Fibroblast of skin of right biceps (primary cell): ENCODE measurements at places on chromosomes 11 and 22.
A peak's percentile ranks its signal among the peaks of the same experiment; 100 is the strongest.

GRCh38 chr11:115488945-115489344 lies 15.3 kb downstream of the CADM1 start:
- DNase-seq: peak; percentile 93

DNA sequence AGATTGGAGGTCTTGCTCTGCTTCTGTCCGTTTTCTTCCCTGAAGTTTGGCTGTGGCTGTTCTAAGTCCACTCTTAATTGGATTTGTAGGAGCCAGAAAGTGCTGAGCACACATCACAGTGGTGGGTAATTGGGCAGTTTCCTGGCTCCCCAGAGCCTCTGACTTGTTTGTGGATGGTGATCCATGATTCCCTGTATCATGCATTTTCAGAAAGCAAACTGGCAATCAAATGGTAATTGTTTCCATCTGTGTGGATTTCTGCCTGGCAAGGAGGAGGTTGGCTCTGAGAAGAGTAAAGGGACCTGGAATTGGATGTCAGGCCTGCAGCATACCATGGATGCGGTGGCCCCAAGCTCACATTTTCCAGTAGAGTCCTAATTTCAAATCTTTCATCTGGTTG lies 49.5 kb downstream of the PPFIBP2 start:
- DNase-seq: no peak

GRCh38 chr11:13984616-13985450 lies 22.3 kb downstream of the SPON1 start:
- peak; percentile 57 for DNase-seq

GRCh38 chr11:16758382-16759024 lies 20.1 kb downstream of the C11orf58 start:
- no peak for DNase-seq

GRCh38 chr11:10314199-10315072 lies 9.6 kb downstream of the ADM start:
- peak; percentile 38 for DNase-seq

DNA sequence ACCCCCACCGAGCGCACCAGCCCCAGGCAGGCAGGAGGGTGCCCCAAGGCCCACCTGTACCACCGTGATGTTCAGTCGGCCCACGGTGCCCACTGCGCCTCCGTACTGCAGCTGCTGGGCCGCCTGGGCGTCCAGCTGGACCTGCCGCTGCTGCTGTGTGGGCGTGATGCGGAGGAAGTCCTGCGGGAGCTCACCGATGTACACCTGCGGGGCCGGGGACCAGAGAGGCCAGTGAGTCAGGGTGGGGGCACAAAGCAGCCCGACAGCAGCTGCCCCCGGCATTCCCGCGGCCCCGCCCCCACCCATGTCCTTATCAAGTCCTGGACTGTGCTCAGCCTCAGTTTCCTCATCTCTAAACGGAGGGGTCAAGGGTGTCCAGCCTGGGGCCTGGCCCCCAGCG lies 13.8 kb downstream of the TOLLIP start:
- DNase-seq: no peak

- DNase-seq: no peak
These were observed 8.2 kb downstream of the PRAME start for GRCh38 chr22:22550789-22551434.

- DNase-seq: peak; percentile 58
These were observed 103.0 kb downstream of the DBX1 start for GRCh38 chr11:20056950-20057943.

GRCh38 chr11:93904716-93905115 lies 54.3 kb upstream of the VSTM5 start:
- peak; percentile 8 for DNase-seq

- peak; percentile 30 for DNase-seq
These were observed 846.4 kb downstream of the DLG2 start for GRCh38 chr11:84780689-84781293.

DNA sequence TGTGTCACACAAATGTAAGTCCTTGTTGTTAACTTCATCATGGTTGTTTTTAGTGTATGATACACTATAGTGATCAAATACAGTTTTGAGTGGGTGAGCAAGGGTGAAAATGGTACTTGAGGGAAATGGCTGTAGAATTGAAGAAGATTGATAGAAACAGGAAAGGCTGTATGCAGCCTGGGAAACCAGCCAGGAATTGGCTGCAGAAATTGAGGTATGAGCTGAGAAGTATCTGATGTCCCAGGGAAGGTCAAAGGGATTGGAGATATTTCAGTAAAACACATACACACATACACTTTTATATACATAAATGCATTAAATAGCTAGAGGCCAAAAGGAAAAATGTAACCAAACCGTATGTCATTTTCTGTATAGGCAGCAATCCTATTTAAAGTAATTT lies 13.1 kb upstream of the YAP1 start:
- DNase-seq: no peak

- no peak for DNase-seq
These were observed 157.6 kb downstream of the FCHSD2 start for GRCh38 chr11:72984453-72985077.

DNA sequence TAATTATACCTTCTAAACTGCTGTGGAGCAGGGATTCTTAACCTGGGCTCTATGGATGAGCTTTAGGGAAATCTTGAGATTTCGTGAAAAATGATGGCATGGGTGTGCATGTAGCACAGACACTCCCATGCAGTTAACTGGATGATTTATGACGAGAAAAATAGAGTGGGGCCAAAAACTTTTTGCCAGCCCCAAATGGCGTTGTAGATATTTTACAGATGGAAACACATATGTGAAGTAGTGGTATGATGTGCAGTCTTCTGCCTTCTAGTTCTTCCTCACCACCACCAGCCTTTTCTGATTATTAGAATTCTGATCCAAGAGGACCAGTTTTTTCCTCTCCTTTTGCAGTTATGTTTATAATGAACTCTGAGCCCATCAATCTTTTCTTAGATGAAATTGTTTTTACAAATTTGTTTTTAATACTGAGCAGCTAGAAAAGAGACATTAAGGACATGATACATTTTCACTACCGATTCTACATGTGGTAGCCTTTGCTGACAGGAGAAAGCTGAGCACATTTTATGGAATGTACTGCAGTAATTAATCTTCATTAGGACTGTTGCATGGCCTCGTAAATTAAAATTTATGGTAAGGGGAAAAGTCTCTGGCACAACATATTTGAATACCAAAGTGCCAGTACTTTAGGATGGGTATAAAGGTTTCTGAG lies 261.4 kb downstream of the DDX10 start:
- DNase-seq: peak; percentile 73

GRCh38 chr11:72239313-72239848 lies 4.6 kb downstream of the PHOX2A start:
- DNase-seq: peak; percentile 56

DNA sequence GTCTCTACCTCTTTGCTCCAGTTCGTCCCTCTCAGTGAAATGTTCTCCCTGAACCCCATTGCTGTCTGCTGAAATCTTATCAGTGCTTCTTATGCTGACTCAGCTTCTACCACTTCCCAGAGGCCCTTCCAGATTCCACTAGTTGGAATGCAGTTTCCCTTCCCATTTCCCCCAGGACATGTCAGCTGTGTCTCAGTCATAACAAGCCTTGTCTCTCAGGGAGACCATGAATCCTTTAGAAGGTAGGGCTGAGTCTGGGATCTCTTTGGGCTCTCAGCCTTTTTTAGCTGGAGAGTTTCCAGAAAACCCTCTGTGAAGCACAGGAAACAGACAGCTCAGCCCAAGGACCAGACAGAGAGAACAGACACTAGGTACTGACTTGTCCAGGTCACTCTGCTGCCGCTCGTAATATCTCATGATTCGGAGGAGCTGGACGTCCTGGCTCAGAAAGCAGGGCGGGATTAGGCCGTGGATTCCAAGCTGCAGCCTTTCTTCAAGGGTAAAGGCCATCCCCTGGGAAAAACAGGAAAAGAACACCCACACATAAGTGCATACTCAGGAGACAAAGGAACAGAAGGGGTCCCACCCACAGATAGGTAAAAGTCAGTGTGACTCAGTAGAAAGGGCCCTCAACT lies 113.0 kb downstream of the ME3 start:
- peak; percentile 94 for DNase-seq

DNA sequence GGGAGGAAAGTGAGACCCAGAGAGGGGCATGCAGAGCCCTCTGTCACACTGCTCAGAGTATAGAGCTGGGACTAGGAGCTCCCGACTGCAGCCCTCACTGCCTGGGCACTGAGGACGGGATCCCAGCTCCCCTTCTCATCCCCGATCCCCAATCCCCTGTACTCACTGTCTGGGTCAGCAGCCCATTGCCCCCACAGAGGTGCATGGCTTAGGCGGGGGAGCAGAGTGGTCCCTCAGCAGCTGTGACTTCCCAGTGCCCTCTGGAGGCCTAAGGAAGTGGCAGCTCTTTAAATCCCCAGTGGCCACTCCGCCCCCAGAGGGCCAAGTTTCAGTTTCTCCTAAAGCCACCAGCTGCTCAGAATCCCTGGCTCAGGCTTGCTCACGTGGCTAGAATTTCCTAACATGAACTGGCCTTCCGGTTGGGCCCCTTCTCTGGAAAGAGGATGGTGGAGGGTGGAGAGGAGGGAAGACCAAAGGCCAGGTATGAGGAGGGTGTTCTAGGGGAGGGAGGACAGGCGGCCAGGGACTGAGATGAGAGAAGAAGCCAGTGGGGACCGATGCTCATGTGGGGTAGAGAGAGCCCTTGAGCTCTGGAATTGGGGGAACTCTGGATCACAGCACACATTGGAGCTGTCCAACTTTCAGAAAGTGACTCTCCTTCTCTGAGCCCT lies at the start of gene BATF2:
Gene BATF2, minus strand, starts transcription at position 262 of the 671 bp plus-strand sequence. Its CDS starts 57 bp downstream, at position 205.
- peak; percentile 60 for DNase-seq

- no peak for DNase-seq
These were observed 107.1 kb upstream of the OPCML start for GRCh38 chr11:133639408-133639807.

- DNase-seq: no peak
These were observed 3.9 kb downstream of the GALR3 start for GRCh38 chr22:37827056-37827455.

DNA sequence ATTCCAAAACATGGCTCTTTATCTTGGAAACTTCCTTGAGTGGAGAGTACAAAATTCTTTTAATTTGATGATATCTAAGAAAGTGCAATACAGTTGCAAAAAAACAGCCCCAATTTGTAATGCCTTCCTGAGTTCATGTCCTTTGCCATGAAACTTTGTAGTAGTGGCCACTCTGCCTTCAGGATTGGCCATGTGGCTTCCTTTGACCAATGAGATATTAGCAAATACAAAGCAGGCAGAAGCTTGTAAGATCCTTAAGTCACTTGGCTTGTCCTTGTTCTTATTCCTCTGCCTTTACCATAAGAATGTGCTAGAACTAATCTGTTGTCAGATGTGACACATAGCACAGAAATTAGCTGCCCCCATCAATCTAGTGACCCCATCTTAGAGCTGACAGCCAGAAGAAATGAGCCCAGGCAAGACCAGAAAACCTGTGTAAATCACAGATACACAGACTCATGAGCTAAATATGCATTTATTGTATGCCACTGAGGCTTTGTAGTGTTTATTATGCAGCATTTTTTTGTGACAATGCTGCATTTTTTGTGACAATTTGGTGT lies 29.8 kb upstream of the BLID start:
- peak; percentile 82 for DNase-seq

DNA sequence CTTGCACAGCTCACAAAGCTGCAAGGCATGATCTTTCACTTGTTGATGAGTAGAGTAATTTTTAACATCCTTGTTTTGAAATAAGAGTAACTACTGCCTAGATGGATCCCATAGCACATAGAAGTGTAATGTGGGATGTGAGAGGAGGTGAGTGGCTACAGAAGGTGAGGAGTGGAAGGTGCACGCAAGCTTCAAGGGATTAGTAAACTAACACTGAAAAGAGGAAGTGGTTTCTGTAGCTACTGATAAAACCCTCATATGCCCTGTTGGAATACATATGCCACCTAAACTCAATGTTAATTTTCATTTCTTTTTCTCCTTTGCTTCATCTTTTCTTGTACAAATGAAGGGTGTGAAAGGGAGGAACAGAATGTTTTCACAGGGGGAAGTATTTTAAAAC lies 22.0 kb upstream of the CTSC start:
- DNase-seq: no peak

- DNase-seq: no peak
These were observed 619 bp downstream of the LRRC75B start for GRCh38 chr22:24592058-24592850.

DNA sequence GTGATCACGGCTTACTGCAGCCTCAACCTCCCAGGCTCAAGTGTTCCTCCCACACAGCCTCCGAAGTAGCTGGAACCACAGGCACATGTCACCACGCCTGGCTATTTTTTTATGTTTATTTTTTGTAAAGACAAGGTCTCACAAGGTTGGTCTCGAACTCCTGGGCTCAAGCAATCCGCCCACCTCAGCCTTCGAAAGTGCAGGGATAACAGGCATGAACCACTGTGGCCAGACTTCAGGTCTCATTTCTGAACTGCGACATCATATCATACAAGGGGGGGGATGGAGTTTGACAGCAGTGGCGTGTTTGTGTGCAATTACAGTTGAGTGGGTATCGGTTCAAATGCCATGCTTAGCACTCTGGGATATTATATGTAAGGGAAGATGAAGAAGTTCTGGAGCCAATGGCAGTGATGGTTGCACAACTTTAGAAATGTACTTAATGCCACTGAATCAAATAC lies 6.9 kb downstream of the NAALADL1 start:
- no peak for DNase-seq

- DNase-seq: no peak
These were observed 44.6 kb upstream of the SYT7 start for GRCh38 chr11:61625525-61625924.

- no peak for DNase-seq
These were observed 112.1 kb downstream of the PAX6 start for GRCh38 chr11:31699066-31699465.

GRCh38 chr22:42661985-42662831 lies 13.0 kb upstream of the CYB5R3 start:
- DNase-seq: peak; percentile 71

DNA sequence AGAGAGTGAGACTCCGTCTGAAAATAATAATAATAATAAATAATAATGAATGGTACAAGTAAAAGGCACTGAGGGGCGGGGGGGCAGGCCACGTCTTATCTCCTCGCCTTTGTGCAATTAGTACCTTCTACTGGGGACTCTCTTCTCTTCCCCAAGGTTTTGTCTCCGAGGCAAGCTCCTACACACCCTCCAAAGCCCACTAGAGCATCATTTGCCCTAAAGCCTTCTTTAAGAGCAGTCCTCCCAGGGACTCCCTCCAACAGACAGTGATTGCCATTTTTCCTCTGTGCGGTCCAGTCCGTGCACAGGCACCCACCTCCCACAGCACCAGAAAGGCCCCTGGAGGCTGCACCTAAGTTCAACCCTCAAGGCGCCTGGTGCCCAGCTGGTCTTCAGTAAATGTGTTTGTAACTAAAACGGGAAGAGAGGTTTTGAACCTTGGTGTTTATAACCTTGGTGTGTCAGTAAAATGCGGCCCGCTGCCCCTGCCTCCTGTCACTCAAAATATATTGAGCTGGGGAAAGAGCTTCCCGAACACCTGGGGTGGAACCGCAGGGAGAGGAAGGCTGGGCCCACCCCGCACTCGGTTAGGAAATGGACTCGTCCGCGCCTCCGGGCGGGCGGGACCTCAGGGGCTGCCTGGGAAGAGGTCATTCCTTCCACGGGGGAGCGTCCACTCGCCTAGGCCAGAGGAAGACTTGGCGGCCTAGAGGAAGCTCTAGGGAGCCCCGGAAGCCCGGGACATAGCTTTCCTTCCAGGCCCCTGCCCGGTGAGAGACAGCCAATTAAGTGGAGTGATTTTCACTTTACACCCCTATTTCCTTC lies 4.7 kb upstream of the KDELR3 start:
- DNase-seq: no peak

GRCh38 chr22:35978889-35979288 lies 49.7 kb downstream of the RBFOX2 start:
- DNase-seq: peak; percentile 54
